ENCODE measurements at places on chromosomes 6 and 20.

GRCh38 chr6:56956491-56956890 lies 1.6 kb downstream of the BEND6 start:
- no peak for DNase-seq

DNA sequence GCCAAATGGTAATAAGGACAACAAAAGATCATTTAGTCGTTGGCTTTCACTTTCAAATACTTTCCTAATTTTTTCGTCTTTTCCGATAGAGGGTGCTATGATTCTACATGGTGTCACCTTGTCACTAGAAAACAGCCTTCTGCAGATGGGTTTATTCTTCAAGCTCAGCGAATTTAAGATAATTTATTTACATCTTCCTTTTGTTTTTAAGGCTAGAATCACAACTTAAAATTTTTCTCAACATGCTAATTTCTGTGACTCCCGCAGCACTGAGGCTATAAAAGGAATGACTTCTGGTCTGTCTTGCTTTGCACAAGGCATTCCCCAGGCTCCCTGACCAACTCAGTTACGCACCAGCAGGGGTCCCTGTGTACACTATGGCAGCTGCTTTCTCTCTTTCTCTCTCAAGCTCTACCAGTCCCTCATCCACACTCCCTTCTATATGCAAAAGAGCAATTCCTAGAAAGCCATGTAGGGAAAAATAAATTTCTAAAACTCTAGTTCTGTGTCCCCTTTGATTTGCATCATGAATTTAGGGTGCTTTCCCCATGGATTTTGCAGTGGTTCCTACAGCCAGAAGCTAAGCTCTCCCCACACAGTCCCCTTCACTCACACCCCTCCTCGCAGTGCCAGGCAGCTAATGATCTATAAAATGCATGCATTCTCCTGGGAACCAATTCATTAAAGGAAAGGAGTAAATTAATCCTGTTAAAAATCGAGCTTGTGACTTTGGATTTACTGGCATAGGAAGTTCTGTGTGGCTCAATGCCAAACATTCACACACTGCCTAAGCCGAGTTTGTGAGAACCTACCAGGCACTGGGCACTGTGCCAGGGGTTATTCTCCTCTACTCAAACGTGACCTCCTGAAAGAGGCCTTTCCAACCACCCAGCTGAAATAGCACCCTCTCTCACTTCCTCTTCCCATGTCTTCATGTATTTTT lies 74.5 kb downstream of the DCDC2 start:
- DNase-seq: peak; percentile 80

- no peak for DNase-seq
Measured at GRCh38 chr20:34037121-34037520, 43.4 kb downstream of the RALY start.

DNA sequence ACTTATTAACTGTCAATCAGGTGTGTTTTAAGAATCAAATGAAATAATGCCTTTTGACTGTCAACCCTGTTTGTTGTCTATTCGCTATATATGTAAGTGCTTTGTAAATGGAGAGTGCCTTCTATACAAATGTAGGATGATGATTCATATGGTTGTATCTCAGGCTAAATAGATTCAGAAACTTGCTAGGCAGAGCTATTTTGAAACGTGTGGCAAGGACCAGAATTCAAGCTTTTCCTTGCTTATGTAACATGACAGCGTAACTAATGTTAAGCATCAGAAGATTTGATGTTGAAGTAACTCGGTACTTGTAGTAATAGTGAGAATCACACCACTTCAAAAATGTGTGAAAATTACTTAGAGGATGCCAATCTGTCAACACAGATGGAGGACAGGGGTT lies 3.4 kb downstream of the OGFRL1 start:
- no peak for DNase-seq

DNA sequence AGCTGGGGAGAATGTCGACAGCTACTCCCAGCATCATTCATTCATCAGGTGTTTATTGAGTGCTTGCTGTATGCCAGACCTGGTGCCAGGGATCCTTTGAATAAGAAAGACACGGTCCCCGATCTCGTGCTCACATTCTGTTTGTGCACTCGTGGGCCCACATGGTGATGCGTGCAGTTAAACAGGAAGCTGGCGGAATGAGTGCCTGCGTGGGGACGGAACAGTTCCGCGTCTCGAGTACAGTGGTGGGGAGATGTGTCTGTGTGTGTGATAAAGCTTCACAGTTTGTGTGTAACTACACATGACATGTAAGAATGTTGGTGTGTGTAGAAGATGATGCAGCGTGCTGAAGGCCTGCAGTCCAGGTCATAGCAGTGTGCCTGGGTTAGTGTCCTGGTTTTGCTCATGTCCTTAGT lies 6.5 kb downstream of the RBM38 start:
- DNase-seq: no peak

DNA sequence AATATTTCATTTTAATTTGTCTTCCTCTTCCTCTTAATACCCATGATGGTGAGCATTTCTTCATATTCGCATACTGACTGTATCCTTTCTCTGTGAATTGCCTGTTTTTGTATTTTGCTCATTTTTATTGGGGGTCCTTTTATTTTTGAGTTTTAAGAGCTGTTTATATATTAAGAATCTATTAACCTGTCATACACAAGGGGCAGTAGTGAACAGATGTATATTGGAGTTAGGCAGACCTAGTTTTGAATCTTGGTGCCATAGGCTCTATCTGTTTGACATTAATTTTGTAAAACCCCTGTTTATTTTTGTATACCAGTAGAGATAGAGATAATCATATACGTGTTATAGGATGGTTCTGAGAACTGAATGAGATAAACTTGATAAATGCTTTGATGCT lies 3.1 kb upstream of the WFDC5 start:
- DNase-seq: no peak

DNA sequence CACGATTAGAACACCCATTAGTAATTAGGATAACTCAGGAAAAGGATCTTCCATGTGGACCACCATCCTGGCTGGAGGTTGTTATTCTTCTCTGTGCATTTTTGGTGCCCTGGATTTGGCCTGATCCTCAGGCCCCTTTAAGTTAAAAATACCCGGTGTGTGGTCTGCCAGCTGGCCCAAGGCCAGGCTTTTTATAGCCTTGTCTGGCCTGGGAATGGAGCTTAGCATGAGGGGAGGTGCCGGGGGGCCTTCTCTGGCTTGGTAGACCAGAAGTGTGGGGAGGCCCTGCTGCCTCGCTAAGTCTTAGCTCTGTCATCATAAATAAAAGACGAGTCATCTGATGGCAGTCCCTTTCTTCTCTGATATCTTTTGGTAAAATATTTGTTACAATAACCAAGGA lies 71.4 kb downstream of the ARID1B start:
- no peak for DNase-seq

DNA sequence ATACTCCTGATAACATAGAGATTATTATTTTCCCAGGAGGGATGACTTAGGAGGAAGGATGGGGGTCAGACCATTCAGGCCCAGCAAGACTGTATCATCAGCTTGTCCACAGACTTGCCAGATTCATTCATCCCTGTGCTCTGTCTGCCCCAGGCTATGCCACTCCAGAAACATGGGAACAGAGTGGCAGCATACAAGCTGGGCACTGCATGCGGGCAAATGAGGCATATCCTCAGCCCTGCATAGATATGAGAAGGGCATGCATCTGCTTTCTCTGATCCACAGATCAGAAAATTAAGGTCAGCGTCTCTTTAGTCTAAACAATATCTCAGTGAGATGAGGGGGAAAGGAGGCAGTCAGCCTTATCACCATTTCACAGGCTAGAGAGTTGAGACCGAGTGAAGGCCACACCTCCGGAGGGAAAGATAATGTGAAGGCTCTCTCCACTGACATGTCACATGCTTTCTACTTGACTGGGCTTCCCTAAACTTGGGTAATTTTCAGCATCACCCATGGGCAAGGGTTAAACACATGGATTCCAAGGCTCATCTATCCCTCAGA lies 140.5 kb downstream of the TFAP2B start:
- DNase-seq: no peak

- no peak for DNase-seq
Measured at GRCh38 chr20:5342021-5342420, 25.3 kb upstream of the PROKR2 start.

DNA sequence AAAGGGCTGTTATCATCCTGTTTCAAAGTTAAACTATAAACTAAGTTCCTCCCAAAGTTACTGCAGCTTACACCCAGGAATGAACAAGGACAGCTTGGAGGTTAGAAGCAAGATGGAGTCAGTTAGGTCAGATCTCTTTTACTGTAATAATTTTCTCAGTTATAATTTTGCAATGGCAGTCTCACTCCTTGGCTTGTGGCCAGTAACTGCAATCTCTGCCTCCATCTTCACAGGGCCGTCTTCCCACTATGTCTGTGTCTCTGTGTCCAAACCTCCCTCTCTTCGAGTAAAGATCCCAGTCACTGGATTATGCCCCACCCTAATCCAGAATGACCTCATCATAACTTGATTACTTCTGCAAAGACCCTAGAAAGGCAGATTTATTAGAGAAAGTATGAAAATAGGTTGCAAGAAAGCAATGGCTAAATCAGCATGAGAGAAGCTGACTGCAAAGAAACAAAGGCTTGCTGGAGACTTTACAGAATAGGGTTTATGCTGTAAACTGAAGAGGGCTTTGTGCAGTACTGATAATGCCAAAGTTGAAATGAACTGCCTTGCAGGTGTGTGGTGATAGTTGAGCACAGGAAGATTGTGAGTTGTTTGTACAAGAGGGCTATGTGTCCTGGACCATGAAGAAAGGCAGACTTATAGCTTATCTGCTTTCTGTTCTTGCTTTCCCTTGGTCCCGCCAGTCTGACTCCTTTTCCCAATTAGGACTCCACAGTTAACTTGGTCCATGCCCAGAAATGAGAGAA lies 28.4 kb downstream of the GPX6 start:
- DNase-seq: no peak

DNA sequence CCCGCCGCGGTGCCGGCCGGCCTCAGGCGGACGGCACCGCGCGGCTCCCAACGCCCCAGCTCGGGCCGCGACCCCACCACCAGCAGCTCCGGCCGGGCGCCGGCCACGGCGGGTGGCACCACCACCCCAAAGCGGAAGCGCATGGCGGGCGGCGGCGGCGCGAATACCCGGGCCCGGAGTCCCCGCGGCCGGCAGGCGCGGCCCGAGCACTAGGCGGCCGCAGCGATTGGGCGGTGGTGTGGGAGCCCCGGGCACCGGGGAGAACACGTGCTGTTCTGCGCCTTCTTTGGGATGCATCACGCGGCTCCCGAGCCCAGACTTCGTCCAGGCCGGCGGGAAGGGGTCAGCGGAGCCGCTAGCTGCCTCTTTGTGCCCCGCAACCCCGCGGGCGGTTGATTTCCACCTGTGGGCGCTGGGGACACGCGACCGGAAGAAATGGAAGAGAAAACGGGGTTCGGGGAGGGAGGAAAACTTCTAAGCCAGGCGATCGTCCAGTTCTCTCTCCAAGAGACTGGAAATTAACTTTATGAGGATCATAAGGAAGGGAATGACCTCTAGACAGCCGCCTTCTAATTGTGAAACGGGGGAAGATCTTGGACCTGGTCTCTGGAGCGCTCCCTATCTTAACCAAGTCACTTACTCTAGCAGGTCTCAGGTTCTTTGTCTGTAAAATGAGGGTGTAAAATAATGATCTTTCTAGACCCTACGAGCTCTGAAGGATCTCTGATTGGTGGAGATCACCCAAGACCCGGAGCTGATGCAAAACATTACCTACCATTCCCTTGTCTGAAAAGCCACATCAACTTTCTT lies at the start of gene EPM2A:
EPM2A (minus strand) TSS at position 165 of the 810 bp plus-strand sequence; CDS start at position 143, 22 bp downstream.
- peak; percentile 82 for DNase-seq

DNA sequence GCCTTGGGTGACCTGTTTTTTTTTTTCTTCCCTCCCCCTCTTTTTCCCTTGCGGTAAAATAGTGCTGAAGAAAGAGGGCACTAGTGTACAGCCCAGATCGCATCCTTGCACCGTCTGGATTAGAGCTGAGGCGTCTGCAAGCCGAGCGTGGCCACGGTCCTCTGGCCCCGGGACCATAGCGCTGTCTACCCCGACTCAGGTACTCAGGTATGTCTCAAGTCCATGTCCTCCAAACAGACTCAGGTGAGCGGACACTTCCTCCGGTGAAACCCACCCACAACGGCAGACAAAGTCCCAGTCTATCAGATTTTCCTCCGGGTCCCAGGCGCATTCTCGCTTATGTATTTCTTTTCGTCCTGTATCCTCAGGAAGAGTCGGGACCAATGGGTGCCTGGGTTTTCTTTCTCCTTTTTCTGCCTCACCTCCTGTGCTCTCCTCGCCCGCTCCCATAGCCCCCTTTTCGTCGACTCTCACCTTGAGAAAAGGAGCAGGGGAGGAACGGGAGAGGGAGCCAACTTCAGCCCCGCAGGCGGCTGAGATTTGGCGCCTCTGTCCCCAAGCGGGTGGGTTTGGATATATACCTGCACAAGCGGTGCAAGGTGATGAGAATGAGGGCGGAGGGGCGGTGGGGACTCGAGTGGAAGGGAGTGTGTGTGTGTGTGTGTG lies 1.1 kb upstream of the GRM1 start:
- no peak for DNase-seq

DNA sequence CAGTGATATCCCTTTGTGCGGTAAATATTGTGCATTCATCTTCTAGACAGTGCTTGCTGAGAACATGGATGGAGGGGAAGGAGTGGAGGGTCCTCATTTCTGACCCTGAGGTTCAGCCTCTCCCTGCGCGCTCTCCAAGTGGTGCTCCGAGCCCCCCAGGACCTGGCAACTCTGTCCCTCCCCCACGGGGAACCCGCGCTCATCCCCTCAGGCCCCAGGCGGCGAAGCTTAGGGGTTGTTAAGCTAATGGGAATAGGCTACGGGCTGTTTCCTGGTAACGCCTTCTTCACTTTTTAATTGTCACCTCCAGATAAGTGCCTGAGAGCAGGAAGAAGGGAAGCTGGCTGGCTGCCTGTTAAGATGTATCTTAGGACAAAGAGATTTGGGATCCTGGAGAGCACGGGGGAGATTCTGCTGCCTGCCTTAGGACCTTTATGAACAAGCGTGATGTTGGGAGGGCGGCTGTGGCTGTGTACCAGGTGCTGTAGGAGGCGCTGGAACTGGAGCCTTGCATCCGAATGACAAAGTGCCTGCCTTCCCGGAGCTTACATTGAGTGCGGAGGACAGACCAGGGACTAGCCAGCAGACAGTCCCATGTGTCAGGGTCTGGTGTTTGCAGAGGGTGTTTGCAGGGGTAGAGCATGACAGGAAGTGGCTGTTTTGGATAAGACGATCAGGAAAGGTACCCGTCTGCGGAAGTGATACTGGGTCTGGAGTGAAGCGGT lies 11.7 kb downstream of the TSHZ2 start:
- no peak for DNase-seq

- no peak for DNase-seq
Measured at GRCh38 chr20:12434672-12435071, 517.0 kb downstream of the BTBD3 start.

- no peak for DNase-seq
Measured at GRCh38 chr20:58568483-58569240, 53.5 kb upstream of the APCDD1L start.

GRCh38 chr6:103799971-103800670 lies 1059.6 kb downstream of the HACE1 start:
- DNase-seq: no peak

DNA sequence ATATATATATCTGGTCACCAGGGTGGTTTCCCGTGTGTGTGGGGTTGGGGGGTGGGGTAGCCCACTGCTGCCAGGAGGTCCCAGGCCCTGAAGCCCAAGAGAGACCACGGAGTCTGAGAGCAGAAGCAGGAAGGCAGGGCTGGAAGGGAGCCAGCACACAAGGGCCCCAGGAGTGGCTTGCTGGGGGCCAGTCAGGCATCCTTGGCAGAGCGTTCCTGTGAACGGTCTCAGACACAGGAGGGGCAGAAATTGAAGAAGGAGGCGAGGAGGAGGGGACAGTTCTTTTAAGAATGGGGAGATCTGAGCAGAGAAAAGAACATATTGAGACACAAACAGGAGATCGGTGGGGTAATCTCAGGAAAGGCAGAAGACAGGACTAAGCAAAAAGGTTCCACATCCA lies 1.9 kb upstream of the EBF4 start:
- no peak for DNase-seq

Data from AG08395 (cell line).